ENCODE measurements at places on chromosomes 16 and 17.
A peak's percentile ranks its signal among the peaks of the same experiment; 100 is the strongest.

GRCh38 chr17:7579001-7579833 is at the start of gene CD68:
CD68 (plus strand) TSS chr17:7579638; CDS start chr17:7579678, 40 bp downstream.
- peak; percentile 69 for DNase-seq

- no peak for DNase-seq
Measured at GRCh38 chr17:63033142-63033541, 67.1 kb downstream of the TANC2 start.

DNA sequence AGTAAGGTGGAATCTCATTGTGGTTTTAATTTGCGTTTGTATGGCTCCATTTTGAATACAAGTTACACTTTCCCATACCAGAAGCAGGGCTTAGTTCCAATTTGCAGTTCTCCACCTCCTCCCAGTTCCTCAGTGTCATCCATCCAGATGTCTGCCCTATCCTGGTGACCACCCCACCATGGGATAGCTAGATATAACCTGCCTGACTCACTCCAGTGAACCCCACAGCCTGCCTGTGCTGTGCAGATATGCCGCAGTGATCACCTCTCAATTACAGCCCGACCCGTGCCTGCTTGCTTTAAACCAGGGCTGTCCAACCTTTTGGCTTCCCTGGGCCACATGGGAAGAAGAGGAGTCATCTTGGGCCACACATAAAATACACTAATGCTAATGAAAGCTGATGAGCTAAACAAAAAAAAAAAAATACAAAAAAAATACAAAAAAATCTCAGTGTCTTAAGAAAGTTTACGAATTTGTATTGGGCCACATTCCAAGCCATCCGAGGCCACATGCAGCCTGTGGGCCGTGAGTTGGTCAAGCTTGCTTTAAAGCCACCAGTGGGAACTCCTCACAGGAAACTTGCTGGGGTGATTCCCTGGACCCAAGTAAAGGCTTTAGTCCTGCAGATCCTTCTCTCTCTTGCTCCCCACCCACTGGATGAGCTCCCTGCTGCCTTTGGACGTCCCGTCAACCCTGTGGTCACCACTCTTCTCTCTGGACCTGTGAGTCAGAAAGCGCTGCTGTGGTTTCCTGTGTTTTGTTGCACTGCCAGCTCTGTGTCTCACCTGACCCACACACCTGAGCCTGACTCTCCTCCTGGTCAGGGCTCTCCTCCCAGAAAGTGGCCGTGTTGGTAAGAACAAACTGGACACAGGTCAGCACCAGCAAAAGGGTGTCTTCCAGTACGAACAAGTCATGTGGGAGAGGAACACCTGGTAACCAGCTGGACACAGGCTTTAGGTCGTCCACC is 83.0 kb downstream of the EMP2 start:
- DNase-seq: no peak

DNA sequence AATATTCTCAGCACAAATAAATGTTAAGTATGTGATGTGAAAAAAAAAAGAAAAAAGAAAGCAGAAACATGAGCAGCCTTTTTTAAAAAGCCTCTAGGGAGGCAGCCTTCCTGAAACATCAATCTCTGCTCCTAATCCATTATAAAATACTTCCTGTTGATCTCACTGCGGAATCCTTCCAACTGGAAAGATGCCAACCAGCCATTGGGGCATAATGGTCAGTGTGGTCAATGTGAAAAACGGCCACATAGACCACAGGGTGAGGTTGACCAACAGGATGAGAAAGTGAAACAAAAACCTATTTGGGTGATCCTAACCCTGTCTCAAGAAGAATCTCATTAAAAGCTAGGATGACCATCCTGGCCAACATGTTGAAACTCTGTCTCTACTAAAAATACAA is 26.1 kb upstream of the ABCA8 start:
- DNase-seq: no peak

- DNase-seq: no peak
Measured at GRCh38 chr17:45372325-45372869, 55.6 kb upstream of the MAP3K14 start.

DNA sequence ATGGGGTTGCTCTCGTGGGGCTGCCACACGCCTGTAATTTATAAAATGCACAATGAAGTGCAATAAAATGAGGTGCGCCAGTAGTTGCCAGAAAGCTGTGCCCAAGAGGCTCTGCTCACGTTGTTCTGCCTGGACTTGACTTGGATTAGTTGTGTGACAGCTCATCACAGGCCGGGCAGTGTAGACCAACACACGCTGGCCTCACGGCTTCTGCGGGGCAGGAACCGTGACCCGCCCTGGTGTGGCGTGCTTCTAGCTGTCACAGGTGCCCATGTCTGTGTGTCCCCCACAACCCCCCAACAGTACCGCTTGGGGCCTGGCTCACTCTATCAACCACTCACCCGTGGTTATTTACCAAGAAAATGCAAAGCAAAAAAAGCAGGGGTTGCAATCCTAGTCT is 112.2 kb upstream of the ZNF750 start:
- DNase-seq: no peak

GRCh38 chr17:79000396-79001189 is 9.0 kb downstream of the CANT1 start:
- DNase-seq: no peak

DNA sequence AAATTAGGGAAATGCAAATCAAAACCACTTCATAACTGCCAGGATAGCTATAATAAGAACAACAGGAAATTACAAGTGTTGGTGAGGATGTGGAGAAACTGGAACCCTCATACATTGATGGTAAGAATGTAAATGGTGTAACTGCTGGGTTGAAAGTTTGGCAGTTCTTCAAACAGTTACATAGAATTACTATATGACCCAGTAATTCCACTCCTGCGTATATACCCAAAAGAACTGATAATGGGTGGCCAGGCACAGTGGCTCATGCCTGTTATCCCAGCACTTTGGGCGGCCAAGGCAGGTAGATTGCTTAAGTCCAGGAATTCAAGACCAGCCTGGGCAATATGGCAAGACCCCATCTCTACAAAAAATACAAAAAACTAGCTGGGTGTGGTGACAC is 4.5 kb upstream of the CMTM4 start:
- DNase-seq: no peak

- no peak for DNase-seq
Measured at GRCh38 chr16:77793417-77793816, 5.1 kb downstream of the VAT1L start.

- no peak for DNase-seq
Measured at GRCh38 chr16:19346335-19346922, 60.9 kb downstream of the CLEC19A start.

DNA sequence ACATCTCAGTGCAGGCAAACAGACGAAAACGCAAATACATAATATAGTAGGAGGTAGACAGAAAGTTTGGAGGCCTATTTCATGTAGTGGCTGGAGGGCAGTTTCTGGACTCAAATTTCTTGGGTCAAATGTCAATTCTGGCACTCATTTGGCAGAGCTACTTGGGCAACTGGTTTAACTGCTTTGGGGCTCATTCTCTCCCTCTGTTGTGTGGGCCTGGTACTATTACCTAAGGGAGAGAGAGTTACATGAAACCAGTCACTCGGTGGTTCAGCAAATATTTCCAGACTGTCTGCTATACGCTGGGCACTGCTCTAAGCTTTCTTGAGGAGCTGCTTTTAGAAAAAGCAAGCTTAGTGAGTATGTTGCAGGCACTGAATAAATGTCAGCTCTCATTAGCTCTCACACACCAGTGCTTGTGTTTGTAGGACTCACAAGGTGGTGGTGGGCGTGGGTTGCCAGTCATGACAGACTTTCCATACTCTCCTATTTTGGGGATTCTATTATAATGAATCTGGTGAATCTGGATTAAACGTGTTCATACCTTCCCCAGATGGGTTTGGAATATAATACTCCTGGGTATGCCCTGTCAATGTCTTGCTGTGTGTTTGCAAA is 1.8 kb upstream of the SHISA9 start:
- DNase-seq: no peak

GRCh38 chr17:79399610-79400144 is 211.2 kb downstream of the RBFOX3 start:
- DNase-seq: no peak

DNA sequence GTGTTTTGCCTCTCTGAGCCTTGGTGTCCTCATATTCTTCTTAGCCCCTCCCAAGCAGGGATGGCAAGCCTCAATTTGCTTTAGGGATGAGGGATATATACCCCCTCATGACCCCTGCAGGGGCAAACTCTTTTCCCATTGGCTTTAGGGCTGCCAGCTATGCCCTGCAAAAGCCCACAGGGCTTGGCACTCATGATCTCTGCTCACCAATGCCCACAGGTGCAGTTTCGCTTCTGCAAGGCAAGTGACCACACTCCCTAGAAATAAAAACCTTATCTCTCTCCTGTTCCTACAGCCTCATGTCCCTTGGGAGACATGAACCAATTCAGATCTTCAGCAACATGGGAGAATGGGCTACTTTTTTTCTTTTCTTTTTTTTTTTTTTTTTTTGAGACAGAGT is 8.8 kb downstream of the BEAN1 start:
- DNase-seq: no peak

- no peak for DNase-seq
Measured at GRCh38 chr16:61564716-61565115, 471.5 kb downstream of the CDH8 start.

DNA sequence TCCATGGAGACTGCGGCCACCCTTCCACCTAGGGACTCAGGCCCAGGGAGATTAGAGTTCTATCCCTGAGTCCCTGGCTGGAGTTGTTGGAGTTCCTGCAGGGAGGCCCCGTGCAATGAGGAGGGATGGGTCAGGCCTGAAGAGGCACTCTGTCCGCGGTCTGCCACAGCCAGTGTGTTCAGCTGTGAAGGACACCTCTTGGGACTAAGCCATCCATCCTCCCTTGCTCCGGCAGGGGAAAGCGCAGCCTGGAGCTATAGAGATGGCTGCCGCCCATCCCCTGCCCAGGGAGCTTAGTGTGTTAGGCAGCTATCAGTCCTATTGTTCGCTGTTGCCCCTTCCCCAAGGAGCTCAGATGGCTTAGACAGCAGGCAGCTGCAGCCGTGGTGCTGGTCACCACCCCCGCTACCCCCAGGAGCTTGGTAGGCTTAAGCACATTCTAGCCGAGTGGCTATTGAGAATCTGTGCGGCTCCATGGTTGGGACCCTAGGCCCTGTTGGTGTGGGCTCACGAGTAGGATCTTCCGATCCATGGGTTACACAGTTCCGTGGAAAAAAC is 141.3 kb downstream of the CYB561 start:
- DNase-seq: no peak

- DNase-seq: peak; percentile 60
Measured at GRCh38 chr16:3431779-3432219, 11.5 kb downstream of the ZNF597 start.

GRCh38 chr17:47727704-47728036 is 5.4 kb upstream of the TBX21 start:
- DNase-seq: no peak

DNA sequence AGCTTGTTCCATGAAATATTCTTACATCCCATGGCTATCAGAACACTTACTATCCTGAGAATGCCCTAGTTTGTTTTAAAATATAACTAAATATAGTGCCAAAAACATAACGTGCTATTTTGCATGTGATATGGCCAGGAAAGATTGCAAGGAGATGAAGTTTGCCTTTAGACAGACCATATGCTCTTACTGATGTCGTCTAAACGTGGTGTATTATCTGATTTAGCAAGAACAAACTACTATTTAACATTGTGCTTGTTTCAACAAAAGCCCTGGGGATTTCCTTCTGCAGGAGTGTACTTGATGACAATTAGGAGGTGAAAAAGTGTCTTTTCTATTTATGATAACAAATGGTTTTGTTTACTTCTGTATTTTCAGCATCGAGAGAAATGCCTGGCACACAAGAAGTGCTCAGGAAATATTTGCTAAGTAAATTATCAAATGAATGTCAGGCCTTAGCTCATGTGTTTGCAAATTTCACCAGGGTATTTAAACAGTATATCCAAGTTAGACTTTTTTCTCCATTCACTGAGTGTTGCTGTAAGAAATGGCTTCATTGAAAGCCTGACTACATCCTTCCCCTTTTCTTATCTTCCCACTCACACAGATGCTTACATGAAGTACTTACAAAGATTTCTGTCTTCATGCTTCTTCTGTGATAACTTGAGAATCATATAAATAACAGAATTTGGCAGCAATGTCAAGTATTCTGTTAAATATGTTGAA is 1033.6 kb downstream of the CDH8 start:
- no peak for DNase-seq

DNA sequence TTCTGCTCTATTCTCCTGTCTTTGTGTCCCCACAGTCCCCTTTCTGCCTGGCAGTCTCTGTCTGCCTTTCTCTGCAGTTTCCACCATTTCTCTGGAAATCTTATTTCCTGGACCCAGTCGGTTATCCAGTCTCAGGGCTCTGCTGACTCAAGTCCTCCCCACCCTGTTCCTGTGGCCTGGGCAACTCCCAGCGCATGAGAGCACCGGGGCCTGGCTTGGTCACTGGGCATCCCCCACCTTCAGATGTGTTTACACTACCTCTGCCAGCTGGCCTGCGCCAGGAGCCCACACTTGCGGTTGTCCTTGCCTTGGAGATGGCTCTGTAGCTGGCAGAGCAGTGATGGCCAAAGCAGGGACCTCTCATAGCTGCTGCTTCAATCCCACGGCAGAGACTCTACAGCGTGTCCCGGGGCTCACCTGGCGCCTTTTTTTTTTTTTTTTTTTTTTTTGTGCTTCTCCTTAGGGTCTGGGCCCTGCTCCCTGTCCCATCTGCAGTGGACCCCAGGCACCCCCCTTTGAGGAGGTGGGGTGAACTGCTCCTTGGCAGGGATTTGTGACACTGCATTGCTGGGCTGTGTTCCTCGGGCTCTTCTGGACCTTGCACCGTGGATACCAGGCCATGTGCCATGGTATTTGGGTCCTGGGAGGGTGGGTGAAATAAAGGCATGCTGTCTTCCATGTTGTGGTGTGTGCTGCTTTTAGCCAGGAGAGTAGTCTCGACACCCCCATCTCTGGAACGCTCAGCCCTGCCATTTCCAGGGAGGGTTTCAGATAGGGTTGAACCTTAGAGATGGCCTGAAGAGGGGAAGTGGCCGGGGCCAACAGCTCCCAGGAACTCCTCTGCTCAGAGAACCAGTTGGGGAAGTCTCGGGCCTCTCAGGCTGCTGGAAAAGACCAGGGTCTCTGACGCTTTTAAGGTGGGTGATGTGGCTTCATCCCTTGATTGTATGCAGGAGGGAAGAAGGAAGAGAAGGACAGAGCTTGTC is 17.5 kb downstream of the GUCY2D start:
- no peak for DNase-seq

- DNase-seq: no peak
Measured at GRCh38 chr17:57819867-57820266, 30.0 kb downstream of the MRPS23 start.

DNA sequence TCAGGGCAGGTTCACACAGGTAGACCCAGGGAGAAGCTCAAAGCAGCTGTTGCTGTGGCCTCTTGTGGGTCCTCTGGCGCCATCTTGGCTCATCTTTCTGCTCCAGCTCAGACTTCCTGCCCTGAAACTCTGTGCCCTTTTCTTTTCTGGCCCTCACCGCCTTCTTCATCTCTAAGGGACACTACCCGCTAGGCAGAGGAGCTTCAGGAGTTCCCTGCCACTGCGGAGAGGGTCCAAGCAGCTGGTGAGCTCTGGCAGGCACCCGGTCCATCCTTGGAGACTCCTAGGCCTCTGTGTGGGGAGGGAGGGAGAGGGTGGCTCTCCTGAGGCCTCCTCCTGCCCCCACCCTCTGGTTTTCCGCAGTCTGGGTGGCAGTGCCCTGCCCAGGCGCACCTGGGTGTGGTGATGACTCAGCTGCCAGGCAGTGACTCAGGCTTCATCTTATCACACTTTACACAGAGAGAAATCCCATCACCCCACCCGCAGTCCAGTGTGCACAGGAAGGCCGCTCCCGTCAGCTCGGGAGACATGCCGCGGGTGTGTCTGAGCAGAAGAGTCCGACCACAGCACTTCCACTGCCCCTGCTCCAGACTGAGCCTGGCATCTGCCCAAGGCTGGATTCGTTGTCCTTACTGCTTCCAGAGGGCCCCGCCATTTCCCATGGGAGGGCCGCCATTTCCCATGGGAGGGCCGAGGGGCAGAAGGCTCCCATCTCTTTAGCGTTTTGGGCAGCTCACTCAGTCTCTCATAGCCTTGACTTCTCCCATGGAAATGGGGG is 7.3 kb downstream of the NT5C start:
- peak; percentile 61 for DNase-seq

All from stimulated activated CD4-positive, alpha-beta T cell treated with anti-CD3 and anti-CD28 coated beads, Interleukin-12 subunit alpha, Interleukin-12 subunit beta, amount 100 ng/mL, for 4 hours (primary cell).